ENCODE measurements at places on chromosomes 6 and 20. TPM values are rescaled to one million over a fixed set of nuclear protein-coding genes. Genes with fewer than 3 reads are reported as not detected.

DNA sequence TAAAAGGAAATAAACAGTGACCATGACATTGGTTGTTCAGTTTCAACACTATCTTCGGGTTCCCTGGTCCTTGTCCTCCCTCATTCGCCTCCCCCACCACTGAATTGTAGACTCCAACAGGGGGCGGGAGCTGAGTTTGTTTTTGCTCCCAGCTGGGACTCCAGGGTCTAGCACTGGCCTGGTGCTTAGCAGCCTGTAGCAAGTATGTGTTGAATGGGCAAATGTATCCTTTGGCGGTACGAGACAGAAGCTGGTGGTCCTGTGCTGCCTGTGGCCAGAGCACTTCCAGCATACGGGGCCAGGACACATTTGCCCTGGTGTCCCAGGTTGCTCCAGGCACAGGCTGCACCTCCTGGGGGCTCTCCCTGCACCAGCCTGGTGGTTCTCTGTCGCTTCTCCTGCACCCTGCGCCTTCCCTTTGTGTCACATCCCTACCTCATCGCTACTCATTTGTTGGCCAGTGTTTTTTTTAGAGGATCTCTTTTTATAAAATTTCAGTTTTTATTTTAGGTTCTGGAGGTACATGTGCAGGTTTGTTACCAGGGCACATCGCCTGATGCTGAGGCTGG is 40.1 kb downstream of the PHACTR3 start:
- DNase-seq, result no peak

DNA sequence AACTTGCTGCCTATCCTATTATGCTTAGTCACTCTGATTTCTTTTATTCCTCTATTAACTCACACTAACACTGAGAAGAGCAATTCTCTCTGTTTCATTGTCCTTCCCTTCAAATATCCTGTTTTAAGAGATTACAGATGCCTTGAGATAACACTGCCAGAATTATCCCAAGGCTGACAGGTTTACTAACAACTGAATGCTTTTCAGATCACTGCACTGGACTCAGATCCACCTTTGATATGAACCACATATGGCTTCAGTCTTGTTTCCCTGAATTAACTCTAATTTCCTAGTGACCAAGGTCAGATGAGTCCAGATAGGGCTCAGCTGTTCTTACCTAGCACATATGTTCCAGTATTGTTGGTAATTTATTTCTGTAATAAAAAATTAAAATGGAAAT is 633.1 kb downstream of the GRIK2 start:
- DNase-seq, result no peak

DNA sequence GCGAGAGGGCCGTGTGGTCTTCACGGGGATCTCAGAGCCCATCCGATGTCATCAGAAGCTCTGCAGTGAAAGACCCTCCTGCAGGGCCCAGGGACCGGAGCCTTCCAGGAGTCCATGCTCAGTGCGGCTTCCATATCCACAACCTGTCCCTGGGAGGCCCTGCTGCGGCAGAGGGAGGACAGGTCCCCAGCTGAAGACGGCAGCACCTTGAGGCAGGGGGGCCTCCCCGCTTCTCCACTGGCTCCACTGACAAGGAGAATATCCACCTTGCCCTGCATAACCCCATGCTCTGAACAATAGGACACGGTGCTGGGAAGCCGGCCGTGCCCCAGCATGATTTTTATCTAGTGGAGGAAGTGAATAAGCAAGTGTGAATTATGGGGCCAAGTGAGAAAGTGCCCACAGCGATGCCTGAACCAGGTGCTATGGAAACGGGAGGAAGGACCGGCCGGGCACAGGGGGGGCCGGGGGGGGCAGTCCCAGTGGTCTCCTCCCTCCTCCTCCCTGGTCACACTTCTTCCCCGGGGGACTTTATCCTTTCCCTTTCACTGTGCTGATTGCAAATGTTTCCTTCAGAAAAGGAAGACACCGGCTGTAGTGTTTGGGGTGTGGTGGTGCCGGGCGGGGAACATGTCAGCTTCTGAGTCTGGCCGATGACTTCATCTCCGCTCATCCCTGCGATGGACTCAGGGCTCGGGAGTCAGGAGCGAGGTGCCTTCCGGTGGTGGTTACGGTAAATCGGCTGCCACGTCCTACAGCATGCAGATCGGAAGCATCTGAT is 225.1 kb downstream of the ERMARD start:
- DNase-seq, result no peak

DNA sequence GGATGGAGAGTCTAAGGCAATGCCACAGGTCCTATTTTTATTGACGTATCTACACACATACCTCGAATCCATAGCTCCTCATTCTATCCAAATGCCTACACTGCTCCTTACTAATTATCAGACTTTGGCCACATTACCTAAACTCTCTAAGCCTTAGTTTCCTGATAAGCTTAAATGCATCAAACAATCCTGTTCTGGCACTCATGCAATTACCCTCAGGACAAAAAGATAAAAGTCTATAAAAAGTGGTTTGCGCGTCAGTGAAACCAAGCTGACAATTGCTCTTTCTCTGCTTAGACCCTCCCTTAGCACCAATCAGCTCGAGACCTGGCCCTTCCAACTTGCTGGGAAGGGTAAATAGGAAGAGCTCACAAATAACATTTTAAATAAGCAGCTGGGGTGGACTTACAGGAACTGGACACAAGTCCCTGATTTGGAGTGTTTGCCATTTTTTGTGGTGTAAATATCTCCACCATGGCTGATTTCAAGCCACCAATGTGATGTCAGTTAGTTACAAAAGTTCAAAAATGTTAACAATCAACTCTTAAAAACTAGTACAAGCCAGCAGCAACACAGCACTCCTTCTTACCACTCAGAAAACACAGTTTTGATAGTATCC is 7.2 kb upstream of the PLEKHG1 start:
- no peak for DNase-seq

DNA sequence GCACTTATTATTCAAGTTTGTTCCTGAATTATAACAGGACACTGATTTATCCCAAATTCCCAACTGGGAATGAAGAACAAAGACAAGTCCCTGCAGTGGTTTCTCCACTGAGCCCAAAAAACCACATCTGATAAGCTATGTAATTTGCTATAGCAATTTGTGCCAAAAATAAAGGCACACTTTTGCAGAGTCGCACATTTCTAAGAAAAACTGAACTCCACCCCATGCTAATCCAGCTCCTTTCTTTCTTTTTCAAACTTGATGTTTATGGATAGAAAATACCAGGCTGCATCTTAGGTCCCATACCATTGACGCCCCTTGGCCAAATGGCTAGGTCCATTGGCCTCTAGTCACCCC is 170.2 kb upstream of the CITED2 start:
- no peak for DNase-seq

GRCh38 chr6:112085286-112086065 is 1.8 kb downstream of the TUBE1 start:
- DNase-seq, result no peak

DNA sequence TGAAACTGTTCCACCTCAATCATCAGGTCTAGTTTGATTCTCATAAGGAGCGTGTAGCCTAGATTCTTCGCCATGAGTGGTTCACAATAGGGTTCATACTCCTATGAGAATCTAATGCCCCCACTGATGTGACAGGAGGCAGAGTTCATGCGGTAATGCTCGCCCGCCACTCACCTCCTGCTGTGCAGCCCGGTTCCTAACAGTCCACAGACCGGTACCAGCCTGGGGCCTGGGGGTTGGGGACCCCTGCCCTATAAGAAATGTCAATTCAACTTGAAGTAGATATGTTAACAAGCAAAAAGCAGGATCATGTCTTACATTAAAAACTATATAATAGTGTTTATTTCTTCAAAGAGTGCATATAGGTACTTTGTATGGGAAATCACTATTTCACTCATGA is 216.5 kb downstream of the COL19A1 start:
- no peak for DNase-seq

- DNase-seq, result no peak
These were observed 269.9 kb downstream of the ALDH8A1 start for GRCh38 chr6:134680021-134680420.

DNA sequence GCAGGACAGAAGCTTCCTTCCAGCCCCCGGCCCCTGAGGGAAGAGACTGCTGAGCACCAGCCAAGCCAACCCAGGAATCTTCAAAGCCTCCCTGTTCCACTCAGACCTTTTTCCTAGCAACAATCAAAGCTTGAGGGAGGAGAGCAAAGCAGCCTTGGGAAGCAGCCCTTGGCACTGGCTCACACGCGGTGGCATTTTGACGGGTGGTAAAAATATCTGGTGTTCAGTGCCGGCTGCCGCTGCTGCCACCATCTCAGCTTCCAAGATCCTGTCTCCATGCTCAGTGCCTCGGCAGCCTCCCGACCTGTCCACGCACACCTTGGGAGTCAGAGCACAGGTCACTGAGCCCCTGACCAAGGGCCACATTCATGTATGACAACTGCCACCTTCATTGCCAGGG is 170.1 kb downstream of the LRFN2 start:
- DNase-seq, result no peak

ID4 gene
- 50.2 TPM for polyA plus RNA-seq

SLC35F1 gene
- 0.92 TPM for polyA plus RNA-seq
